Right lung (tissue), 10 donors: ENCODE measurements at places on chromosomes 11 and 22.
A peak's percentile ranks its signal among the peaks of the same experiment; 100 is the strongest.

GRCh38 chr11:4798427-4799183 lies 5.6 kb downstream of the OR52R1 start:
- DNase-seq: no peak

DNA sequence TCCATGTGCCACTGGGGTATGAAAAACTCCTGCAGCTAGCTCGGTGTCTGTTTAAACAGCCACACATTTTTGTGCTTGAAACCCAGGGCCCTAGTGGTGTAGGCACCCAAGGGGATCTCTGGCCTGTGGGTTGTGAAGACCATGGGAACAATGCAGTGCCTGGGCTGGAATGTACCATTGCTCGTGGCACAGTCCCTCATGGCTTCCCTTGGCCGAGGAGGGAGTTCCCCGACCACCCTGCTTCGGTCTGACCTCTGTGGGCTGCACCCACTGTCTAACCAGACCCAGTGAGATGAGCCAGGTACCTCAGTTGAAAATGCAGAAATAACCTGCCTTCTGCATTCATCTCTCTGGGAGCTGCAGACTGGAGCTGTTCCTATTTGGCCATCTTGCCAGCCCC lies 214.0 kb downstream of the TRPC6 start:
- no peak for DNase-seq

DNA sequence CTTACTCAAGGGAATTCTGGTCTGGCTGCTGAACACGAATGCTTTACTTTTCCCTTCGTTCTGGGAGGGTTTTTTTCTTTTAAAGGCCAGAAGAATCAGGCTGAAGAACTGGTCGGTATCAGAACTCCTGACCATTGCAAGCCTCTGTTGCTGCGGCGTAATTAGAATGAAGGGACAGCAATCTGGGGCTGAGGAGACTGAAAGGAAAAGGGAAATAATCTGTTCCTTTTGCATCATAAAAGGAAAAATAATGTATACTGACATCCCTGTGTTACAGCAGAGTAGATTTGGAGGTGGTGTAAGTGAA lies 670 bp downstream of the SC5D start:
- DNase-seq: no peak

DNA sequence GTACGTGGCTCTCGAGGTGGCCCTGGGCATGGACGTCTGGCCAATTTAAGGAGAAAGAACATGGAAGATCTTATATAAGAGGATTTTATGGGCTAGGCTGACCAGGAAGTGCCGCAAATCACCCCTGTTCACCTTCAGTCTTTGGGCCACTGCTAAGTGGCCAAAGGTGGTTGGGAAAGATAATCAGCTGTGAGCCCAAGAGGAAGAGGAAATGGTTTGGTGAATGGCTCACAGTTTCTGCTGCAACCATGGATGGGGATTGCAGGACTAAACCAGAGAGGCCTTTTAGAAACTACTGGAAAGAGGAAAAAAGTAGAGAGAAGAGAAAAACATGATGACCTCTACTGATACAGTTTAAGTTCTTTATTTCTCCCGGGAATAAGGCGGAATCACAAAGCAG lies 96.0 kb upstream of the ARHGAP20 start:
- no peak for DNase-seq

DNA sequence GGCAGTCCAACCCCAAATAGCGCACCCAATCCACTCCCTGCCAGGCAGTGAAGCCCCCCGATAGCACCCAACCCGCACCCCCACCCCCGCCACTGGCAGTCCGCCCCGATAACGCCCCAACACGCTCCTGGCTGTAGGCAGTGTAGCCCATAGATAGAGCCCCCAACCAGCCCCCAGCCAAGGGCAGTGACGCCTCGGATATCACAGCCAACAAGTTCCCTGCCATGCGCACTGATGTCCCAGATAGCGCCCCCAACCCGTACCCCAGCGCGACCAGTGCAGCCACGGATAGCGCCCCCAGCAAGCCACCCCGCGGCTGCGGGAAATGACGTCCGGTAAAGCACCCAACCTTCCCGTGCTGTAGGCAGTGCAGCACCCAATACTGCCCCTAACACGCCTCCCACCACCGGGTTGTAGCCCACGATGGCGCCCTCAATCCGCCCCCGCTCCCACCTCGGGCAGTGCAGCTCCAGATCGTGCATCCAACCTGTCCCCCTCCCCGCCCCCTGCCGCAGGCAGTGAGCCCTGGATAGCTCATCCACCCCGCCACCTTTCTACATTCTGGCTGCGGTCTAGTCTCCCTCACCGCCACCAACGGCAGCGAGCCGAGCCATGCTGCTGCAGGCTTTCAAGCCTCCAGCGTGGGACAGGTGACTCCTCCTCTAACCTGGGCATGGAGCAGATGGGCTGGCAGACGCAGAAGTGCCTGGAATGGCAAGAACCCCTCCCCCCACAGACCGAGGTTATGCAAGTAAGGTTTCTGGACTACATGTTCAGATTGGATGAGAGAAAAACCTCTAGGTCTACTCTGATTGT lies 625 bp downstream of the RFPL2 start:
- DNase-seq: no peak

GRCh38 chr11:109096266-109096665 lies 325.7 kb upstream of the C11orf87 start:
- no peak for DNase-seq

- peak; percentile 36 for DNase-seq
Observed at GRCh38 chr22:22692707-22693530, 48.5 kb downstream of the GGTLC2 start.

- no peak for DNase-seq
Observed at GRCh38 chr11:69744435-69744834, 30.7 kb downstream of the FGF4 start.

GRCh38 chr11:21710809-21711208 lies 482.1 kb upstream of the ANO5 start:
- no peak for DNase-seq

DNA sequence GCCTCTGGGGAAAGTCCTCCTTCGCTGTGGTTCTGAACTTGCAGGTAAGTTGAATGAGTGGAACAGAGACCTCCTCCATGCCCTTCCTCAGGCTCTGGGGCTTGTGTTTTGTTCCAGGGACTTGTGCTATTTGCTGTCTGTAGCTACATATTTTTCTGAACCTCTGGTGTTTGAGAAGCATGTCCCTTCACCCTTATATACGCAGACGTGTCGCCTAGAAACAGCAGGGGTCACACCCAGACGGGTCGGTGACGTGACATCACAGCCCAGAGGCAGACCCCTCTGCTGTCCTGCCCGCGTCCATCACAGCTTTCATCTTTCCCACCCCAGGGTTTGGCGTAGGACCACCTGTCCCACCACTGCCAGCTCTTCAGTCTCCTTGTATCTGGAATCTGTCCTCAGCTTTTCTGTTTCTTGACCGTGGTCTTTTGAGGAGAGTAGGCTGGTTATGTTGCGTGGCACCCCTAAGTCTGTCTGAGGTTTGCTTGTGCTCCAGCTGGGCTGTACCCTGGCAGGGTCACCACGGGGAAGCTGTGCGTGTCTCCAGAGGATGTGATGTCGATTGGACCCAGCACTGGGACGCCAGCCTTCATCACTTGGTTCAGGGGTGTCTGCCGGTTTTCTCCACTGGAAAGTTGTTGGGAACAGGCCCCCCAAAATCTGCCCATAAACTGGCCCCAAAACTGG lies 13.4 kb upstream of the MUC5B start:
- DNase-seq: no peak

DNA sequence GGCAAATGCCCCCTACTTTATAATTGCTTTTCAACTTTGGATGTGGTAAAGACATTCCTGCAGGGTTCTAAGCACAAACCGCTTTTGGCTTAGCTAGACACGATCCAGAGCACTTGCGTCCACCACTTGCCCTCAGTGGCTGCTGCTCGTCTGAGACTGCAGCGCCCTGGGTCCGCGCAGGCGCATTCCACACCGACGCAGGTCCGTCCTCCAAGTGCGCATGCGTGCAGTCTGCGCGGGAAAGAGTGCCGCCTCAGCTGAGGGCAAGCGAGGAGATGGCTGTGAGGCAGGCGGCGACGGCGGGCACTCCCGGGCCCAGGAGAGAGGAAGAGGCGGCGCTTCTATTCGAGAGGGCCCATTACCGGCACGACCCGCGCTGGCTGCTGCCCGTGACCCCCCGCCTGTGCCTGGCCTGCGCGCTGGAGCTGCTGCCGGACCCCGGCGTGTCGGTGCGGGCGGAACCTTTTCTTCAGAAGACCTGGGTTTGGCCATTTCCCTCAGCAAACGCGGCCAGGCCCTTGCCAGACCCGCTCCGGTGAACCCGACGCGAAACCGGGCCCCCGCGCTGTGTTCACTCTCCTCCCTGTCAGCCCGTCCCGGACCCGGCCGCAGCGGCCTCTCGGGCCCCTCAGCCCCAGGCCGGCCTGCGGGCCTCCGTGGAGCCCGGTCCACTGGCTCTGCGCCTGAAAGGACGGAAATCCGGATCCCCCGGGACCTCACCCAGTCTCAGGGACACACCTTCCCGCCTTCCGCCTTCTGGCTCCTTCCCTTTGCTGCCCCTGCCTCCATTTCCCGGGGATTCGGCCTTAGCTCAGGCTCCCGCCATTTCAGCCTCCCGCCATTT lies at the start of gene MEI1:
MEI1 (plus strand) TSS at position 240 of the 844 bp plus-strand sequence; CDS start at position 276, 36 bp downstream.
- peak; percentile 62 for DNase-seq

DNA sequence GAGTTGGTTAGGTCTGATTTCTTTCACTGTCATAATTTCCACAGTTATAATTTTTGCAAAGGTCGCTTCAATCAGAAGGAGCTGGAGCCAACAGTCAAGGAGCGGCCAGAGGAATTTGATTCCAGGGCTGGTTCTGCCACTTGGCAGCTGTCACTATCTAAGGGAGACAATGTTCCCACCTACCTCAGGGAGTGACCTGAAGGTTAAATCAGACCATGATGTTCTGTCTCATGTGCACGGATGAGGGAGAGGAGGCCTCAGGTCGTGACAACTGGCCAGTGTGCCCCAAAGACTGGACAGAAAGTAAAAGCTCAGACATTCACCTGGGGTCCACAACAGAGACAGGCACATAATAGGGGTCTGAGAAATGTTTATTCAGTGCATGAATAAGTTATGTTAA lies 7.6 kb downstream of the MRGPRD start:
- no peak for DNase-seq

DNA sequence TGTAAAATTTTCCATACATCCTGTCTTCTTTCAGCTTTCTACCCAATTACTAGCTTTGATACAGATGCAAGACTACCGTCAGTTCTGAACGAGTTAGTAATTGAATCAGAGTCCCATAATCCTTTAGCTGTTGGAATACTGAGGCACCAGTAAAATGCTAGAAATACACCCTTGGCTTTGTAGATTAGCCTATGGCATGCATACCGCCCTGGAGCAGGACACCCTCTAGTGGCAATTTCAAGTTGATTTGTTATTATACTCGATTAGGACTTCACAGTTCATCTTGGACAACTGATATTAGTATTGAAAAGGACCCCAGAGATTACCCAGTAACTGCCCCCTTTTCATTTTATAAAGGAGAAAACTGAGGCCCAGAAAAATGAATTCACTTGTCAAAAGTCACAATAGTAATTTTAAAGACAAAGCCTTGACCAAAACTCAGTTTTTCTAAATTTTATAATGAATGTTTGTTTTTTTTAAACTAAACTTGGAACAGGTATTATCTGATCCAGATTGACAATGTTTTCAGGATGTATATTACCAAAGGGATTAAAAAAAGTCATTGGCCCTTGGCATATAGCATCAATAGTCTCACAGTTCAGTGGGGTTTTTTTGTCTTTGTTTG lies 72.6 kb downstream of the HIPK3 start:
- DNase-seq: peak; percentile 25

DNA sequence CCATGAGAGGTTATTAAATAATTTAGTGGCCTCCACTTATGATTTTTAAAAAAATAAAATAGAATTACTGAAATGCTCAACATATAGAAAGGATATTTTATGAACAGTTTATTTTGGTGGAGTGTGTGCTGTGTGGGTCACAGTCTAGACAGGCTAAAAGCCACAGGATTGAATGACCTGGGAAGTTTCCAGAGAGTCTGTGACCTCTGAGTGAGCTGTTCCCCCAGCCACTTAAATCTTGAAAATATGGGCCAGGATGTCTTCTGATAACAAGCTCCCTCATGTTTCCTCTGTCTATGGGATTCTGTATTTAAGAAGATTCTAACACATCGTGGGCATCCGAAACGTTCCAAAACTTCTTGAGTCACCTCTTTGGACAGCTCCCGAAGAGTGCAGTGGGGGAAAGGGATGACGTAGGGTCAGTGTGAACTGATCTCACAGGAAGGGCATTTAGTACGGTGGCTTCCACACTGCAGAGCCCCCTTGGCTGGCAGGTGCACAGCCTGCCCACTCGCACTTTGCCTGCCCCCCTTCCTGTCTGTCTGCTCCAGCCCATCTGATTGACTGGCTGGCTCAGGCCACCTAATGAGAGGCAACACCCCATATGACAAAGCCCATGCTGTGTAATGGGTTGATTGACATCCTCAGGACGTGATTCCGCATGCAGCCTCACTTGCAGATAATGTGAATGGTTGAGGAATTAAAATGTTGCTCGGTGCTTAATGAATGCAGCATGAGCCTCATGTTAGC lies 97.4 kb downstream of the NTM start:
- no peak for DNase-seq

GRCh38 chr11:132972565-132972964 lies 559.7 kb downstream of the OPCML start:
- DNase-seq: no peak

DNA sequence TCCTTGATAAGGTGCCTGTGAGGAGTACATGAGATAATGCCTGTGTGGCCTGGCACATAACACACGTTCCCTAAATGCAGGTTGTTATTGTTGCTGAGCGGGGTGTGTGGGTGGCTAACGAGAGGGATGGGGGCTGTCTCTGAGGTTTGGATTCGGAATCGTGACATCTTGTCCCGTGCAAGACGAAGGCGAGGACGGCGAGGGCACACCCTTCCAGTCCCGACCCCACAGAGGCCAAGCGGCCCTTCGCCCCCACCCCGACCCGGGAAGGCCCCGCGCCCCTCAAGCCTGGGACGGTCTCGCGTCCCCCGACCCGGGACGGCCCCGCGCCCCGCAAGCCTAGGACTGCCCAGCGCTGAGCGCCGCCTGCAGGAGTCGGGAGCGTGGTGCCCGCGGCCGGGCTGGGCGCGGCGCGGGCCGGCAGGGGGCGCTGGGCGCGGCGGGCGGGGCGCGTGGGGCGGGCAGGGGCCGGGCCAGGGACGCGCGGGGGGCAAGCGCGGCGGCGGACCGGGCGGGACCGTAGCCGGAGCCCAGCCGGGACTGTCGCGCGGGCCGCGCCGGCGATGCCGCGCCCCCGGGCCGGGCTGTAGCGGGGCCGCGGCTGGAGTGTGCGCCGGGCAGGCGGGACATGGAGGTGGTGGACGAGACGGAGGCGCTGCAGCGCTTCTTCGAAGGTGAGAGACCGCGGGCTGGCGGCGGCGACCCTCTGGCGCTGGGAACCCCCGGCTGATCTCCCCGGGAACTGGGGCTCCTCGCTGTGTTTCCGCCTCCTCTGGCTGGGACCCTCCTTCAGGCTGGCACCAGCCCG lies at the start of gene MYRF:
MYRF (plus strand) TSS at position 520 of the 808 bp plus-strand sequence; CDS start at position 629, 109 bp downstream.
- no peak for DNase-seq

- DNase-seq: no peak
Observed at GRCh38 chr11:77644887-77645286, 7.3 kb upstream of the CLNS1A start.

DNA sequence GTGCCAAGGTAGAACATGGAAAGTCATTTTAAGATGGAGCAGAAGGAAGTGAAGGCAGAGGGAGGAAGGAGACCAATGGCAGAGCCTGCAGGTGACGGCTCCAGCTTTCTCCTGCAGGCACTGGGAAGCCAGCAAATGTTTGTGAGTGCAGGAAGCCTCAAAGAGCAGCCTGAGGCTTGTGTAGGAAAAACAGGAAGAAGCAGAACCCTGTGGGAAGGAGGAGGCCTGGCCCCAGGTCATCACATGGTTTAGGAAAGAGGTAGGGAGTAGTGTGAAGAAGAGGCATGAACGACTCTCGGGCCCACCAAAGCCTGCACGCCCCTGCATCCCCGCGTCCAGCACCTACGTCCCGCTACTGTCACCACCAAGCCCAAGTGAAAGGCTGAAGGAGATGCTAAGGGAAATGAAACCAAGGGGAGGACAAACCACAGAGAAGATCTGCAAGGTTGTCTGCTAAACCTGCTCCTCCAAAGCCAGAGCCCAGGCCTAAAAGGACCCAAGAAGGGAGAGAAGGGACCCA lies 151.5 kb downstream of the CHST1 start:
- no peak for DNase-seq
